Nephron progenitor cell (in vitro differentiated cells): ENCODE measurements at places on chromosomes 12 and 14.
A peak's percentile ranks its signal among the peaks of the same experiment; 100 is the strongest.

DNA sequence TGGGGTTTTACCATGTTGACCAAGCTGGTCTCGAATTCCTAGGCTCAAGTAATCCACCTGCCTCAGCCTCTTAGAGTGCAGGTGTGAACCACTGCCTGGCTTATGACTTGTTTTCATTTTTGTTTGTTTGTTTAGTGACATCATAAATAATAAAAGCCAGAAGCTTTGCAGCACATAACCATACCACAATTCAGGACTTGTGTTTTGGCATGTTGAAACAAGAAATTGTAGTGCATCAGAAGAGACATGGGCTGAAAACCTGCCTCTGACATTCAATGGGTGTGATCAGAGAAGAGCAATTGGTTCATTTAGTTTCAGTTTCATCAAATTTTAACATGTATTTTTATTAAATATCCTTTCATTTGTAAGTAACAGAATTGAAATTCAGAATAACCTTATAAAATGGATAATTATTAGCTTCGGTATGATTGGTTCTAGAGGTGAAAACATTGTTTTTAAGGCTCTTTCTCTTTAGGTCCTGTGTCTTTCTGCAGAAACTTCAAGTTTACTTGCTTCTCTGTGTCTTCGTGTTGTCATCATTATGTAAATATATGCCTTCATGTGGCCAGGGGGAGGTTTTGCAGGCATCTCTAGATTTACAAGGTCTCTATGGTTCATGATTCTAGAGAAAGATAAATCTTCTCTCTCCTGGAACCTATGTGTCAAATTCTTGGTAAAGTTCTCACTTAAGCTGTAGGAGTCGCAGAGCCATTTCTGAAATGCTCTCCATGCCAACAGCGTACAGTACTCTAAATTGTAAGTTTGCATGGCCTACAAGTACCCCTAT lies 312.0 kb downstream of the KCNC2 start:
- DNase-seq, result no peak

GRCh38 chr14:64971943-64972791 lies at the start of gene RAB15:
RAB15 (minus strand) TSS chr14:64972336; CDS start chr14:64972076, 260 bp downstream.
- DNase-seq, result peak; percentile 78

DNA sequence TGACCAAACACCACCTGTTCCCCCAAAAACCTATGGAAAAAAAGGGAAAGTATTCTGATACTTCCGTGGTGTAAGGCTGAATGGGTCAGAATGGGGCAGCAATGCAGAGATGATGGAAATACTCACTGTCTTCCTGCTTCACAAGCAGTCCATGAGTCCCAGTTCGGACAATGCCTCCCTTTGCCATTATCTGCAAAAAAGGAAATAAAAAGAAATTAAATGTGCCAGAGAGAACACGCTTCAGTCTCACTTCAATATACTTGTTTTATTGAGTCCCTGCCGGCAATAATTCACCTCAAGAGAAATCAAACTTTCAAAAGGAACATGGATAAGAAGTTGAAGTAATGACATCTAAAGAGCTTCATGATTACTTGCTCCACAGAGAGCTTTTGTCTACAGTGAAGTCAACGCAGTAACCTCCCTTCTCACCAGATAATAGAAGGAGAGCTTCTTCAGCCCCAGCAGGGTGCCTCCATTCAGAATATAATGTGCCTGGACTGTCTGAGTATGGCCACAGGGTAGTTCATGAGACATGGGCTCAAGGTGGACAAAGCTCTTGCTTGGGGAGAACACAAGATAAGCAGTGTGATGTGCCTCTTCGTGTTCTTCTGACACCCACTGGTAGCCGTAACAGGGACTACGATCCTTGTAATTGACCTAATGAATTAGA lies 14.6 kb downstream of the A2M start:
- DNase-seq, result no peak

DNA sequence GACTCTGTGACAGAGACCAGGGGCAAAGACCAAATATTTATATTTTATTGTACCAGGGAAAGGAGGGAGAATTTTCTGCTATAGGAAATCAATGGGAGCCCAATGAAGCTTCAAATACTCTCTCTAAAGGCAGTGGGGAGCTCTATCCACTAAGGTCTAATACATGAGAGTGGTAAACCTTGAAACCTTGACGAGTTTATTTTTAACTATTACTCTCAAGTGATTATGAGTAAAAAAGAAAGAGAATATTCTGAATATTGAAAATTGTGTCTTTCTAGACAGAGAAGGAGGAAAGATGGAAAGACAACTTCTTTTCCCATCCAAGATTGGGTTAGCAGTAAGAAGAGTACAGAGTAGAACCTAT lies 1722.1 kb upstream of the SEL1L start:
- DNase-seq, result no peak

- no peak for DNase-seq
Measured at GRCh38 chr14:105329411-105330150, 15.0 kb downstream of the PACS2 start.

DNA sequence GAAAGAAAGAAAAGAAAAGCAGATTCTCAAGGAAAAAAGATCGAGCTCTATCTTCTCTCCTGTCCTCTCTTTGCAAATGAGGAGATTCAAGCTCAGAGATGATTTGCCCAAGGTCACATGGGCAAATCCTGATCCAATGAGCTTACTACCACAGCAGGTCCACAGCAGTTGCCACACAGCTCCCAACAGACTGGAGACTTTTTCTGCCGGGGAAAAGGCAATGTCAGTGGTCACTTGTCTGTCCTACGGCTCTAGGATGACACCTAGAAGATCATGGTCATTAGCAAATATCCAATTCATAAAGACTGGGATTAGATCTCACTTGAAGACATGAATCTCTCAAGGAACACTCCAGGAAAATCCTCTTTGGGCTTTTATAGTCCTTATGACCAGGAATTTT lies 58.8 kb downstream of the TTC7B start:
- DNase-seq, result no peak

DNA sequence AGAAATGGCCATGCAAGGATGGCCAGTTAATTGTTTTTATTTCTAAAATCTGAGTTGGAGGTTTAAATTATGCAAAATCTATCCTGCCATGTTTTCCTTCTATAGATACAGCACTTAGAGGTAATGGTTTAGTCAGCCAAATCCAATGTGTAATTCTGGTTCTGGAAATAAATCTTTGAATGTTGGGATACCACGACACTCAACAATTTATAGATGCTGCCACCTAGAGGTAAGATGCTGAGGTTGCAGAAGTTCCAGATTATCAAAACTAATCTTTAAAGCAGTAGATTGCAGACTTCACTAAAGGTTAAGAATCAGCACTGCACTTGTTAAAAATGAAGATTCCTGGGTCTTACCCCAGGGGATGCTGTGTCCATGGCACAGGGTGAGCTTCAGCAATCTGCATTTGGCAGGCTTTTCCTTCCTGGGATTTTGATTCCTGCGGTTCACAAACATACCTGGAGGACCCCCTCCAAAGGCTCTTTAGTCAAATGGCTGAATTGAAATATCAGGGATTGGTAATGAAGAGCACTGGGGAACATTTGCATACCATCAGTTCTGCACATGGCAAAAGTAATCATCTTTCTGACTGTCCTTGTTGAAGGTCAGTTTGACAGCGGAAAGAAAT lies 53.4 kb upstream of the ANO4 start:
- DNase-seq, result no peak

GRCh38 chr12:95151406-95151805 lies 65.9 kb downstream of the FGD6 start:
- DNase-seq, result no peak

- no peak for DNase-seq
Measured at GRCh38 chr12:96048393-96048969, 13.1 kb upstream of the LTA4H start.

DNA sequence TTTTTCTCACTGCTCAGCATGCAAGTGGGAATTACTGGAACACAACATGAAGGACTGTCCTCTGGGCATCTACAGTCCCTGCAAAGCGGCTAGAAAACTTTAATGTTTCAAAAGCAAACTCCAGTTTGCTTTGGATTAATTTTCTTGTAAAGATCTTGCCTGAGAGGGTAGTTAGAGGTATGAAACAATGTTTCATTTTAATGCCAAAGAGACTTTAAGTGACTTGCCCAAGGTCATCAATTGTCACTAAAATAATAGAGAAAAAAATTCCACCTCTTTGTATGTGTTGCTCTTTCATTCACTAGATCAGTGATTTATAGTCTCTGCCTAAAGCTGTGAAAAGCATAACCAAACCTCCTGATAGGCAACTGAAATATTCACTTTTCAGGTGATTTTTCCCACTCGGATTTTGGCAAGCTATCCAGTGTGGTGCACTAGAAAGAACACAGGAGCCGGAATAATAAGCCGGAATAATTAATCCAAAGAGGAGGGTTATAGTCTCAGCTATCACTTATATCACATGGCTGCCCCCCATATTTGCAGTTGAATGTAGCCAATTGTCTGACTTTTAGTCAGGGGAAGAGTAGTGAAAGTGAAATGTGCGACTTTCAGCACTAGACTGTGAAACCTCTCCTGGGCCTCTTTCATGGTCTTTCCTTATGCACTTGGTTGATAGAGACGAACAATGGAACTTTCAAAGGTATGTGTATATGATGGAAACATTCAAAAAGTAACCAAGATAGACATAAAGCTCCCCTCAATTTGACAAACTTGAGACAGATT lies 107.7 kb downstream of the SLC6A15 start:
- DNase-seq, result no peak

GRCh38 chr12:16350682-16351081 lies 3.2 kb downstream of the MGST1 start:
- no peak for DNase-seq

GRCh38 chr12:49917166-49917787 lies 13.6 kb upstream of the FAIM2 start:
- no peak for DNase-seq

DNA sequence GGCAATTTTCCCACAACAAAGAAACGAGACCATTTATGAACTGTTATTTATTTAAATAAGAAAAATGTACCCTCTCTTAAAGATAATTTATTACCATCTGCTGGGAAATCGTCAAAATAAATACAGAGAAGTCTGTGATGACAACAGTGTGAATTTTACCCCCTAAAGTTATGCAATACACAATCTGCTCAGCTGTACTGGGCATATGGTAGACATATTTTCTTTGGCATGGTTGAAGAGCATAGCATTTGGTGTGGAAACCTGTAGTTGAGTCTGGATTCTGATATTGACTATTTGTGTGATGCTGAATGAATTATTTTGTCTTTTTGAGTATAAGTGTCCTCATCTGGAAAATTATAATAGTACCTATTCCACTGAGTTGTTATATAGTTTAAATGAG lies 60.0 kb downstream of the CFAP54 start:
- DNase-seq, result no peak

DNA sequence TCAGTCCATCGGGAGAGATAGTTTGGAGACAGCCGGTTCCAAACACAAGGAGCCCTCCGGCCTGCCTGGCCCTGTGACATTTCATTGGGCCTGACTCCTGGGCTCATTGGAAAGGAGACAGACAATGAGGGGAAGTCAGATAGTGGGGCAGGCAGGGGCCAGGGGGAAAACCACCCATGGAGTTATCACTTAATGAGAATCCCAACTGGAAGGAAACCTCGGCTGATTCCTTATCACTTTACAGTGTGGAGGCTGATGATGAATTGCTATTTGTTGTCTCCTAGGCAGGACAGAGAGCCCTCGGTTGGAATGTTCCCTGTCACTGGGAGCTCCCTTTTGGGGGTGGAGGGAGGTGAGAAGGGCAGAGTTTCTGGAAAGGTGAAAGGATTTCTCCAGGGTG lies 44.4 kb downstream of the TBX5 start:
- DNase-seq, result no peak

- DNase-seq, result no peak
Measured at GRCh38 chr12:124501112-124501561, 66.3 kb downstream of the NCOR2 start.

GRCh38 chr12:25689996-25690501 lies 137.0 kb upstream of the LMNTD1 start:
- DNase-seq, result no peak

GRCh38 chr12:122981036-122981471 lies 573 bp downstream of the ARL6IP4 start:
- no peak for DNase-seq

GRCh38 chr12:45203767-45204166 lies 12.1 kb upstream of the ANO6 start:
- DNase-seq, result no peak

DNA sequence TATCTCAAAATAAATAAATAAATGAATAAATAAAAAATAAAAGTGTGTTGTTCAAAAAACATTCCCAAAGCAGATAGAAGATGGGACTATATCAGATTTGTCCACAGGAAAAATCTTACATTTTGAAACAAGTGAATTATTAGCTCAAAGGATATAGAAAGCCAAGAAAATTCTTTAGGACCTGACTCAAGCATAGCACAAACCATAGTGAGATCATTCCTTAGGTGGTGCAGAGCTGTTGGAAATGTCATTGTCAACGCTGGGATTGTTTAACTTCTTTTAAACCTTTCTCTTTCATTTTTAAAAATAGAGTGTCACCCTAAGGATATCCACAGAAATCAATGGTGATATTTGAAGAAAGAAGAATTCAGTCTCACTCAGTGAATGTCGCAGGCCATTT lies 43.5 kb downstream of the DRAM1 start:
- DNase-seq, result no peak

GRCh38 chr12:48199774-48200221 lies 3.3 kb downstream of the OR10AD1 start:
- DNase-seq, result no peak

DNA sequence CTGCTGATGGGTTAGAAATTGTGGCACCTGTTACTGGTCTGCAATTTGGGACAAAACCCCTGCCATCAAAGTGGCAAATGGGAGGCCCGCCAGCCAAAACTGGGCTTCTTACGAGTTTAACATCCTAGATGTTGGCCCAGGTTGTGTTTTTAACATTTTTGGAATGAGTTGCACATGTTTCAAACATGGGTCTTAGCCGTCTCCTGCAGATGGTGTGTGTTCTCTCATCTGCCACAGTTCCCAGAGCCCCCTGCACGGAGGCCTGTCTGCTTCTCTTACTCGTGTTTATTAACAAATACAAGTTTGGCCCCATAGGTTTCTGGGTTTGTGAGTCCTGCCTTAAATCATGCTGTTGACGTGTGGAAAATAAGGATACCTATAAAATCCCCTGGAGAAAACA lies 46.5 kb downstream of the CACNA2D4 start:
- DNase-seq, result no peak

DNA sequence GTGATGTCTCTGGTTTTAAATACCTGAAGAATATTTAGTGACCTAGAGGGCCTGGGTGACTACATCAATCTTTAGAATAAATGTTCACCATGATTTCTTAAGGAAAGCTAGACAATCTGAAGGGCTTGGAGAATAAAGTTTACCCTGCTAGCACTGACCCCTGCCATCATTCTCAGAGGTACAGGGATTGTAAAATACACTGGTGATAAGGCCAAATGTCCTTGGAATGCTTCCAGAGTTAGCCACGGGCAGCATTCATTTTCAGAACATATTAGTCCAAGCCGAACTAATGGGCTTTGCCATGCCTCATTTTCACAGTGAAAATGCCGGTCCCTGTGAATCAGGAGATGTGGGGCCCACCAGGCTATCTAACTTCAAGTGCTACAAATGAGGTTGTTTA lies 1381.7 kb upstream of the SEL1L start:
- DNase-seq, result no peak

DNA sequence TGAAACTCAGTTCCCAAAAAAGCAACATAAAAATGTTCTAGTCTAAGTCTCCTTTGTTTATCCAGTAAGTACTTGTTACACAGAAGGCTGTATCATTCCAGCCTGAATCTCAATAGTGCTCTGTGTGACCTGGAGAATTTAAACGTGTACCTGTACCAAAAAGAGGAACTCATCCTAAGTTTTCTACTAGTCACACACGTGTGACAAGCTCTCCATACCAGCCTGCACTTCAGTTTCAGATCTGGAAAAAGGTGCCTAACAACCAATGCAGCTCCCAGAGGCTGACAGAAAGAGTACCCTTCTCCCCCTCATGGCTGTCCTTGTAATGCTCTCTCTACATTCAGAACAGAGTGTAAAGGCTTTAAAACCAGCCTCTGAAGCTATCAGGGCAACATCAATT lies 27.4 kb downstream of the PPM1H start:
- DNase-seq, result no peak

- no peak for DNase-seq
Measured at GRCh38 chr12:107144990-107145389, 51.6 kb upstream of the CRY1 start.
